ENCODE measurements at places on chromosomes 12 and 14.
A peak's percentile ranks its signal among the peaks of the same experiment; 100 is the strongest.

GRCh38 chr12:75747572-75748021, 236.2 kb upstream of the KRR1 start:
- no peak for DNase-seq

DNA sequence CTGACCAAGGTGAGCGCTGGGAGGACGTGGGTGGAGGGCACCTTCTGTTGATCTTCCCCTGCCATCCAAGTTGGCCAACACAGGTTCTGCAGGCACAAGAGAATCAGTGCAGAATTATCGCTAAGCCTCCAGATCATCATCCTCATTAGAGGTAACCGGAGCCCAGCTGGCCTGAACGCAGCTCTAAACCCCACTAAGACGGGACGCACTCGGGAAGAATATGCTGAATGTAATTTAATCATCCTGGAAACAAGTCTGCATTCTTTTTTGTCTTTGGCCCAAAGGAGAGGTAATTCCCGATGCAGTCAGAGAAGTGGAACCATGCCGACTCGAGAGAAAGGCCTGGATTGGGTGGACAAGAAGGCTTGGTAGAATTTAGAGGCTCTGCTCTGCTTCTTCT, 111.0 kb upstream of the GSC start:
- DNase-seq: no peak

DNA sequence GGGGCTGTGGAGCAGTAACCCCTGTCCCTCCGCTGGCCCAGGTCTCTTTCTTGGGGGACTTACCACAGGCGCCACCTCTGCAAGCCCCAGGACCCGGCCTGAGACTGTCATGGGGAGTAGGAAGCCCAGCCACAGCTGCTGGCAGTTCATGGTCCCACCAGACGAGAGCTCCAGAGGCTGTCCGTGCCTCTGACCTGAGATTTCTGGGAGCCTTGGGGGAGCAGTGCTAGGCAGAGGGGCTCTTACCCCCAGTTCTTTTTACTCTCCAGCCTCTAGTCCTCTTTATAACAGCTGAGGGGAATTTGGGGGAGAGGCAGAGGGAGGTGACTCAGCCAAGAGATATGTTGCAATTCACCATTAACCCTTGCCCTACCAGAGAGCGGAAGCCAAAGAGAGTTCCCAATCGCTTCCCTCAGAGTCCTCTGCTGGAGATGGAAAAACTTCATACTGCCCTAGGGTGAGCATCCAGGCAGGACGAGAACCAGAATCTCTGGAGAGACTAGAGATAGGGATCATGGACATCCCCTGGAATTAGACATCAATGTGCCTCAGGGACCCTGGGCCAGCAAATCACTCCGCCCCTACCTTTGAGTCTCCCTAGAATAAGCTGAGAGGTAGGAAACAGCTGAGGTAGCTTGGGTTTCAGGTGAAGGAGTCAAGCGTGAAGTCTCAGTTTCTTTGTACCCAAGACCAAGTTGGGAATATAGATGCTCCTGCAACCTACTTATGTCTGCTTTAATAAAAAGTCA, at the start of gene MMP19:
Gene MMP19 (minus strand): TSS at position 256 of the 749 bp plus-strand sequence. CDS start 106 bp downstream, at position 150.
- DNase-seq: no peak

- peak; percentile 2 for DNase-seq
Measured at GRCh38 chr14:105852378-105853088, 326.1 kb downstream of the TMEM121 start.

DNA sequence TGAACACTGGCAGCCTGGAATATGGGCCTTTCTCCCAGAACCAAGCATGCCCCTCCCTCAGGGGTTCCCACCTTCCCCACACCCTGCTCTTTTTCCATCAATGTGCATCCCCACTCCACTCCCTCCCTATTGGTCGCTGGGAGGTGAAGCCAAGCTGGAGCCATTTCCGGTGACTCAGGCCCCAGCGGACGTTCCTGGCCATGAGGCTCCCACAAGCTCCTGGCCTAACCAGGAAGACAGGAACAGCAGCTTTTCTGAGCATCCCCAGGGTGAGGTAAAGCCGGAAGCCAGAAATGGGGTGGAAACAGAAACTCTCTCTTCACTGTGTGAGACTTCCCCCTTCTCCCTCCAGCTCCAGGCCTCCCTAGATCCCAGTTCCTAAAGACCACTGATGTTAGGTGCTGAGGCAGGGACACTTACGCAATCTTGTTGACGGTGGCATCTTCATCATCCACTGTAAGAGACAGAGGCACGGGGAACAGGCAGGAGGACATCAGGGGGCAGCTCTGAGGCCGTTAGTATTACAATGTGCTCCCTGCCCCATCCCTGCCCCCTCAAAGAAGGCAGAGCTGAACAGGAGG, 5.1 kb downstream of the LMBR1L start:
- DNase-seq: no peak

GRCh38 chr14:46596236-46596635, 55.3 kb downstream of the RPL10L start:
- no peak for DNase-seq

Measured in activated T-cell treated with anti-CD3 and anti-CD28 coated beads, Interleukin-2, amount 50 U/mL, for 4 hours (primary cell).